ENCODE measurements at places on chromosomes 2 and 18.

DNA sequence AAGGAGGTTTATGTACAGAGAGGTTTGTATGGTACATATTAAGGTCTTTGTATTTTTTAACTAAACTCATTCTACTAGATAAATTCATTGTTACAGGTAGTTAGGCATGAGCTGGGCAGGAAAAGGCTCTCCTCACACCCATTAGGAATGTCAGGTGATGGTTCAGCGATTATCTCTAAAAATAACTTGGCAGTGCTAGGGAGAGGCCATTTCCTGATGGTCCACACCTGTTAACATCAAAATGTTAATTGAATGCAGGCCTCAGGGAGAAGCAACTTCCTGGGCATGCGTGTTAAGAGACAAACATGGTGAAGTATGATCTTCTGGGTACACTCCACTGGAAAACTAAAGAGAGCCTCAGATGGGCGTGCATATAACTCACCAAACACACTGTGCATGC lies 73.6 kb downstream of the ARL6IP6 start:
- DNase-seq: no peak

DNA sequence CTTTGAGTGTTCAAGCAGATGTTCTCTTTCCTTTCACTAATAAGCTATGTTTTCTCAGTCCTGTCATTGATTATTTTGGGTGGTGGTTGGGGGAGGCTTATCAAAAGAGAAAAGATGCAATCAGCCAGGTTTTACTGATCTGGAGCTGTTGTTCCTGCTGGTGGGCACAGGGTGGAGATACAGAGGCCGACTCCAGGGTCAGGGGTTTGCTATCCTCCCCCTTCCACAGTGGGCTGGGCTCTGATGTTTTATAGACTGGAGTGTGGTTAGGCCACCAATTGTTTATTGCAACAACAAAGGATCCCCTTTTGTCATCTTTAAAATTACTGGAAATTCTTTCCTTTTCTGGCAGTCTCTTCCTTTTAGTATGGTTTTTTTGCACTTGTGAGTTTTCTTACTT lies 120.5 kb downstream of the TANC1 start:
- no peak for DNase-seq

DNA sequence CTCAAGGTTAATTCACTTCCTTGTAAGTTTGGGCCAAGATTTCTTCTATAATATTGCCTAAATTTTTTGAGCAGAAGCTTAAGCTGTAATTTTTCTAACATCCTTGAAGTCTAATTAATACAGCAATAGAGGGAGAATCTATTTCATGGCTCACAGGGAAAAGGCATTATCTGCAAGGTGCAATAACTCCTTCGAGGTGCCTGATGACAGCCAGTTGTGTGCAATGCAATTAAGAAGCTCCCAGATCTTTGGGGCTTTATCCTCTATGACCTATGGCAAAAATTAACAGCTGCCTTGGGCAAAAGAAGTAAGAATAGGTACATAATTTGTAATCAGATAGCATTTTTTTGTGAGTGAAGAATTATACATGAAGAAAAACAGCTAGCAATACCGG lies 554.6 kb upstream of the SALL3 start:
- no peak for DNase-seq

- no peak for DNase-seq
These were observed 4.1 kb upstream of the SLC39A10 start for GRCh38 chr2:195652911-195653310.

- DNase-seq: no peak
These were observed at the start of gene INHA for GRCh38 chr2:219572237-219573001. TSS of gene INHA (plus strand) at chr2:219572310. CDS start at chr2:219572375, 65 bp downstream.
